ENCODE measurements at places on chromosomes 5 and 9. TPM values are rescaled to one million over a fixed set of nuclear protein-coding genes. Genes with fewer than 3 reads are reported as not detected.

The SNCAIP gene
- polyA plus RNA-seq, result 31.8 TPM

The TNFSF8 gene
- polyA plus RNA-seq, result 0.24 TPM

The CD14 gene
- 5.6 TPM for polyA plus RNA-seq

The FNIP1 gene
- polyA plus RNA-seq, result 15.1 TPM

The MED27 gene
- polyA plus RNA-seq, result 24.5 TPM

The DTWD2 gene
- polyA plus RNA-seq, result 14.5 TPM

The ARSI gene
- polyA plus RNA-seq, result 2.7 TPM

The PIP5K1B gene
- polyA plus RNA-seq, result 8.3 TPM

The PCDHB4 gene
- 1.8 TPM for polyA plus RNA-seq

The PTPRD gene
- polyA plus RNA-seq, result 92.4 TPM

The KIF12 gene
- polyA plus RNA-seq, result 134 TPM

The HMGCS1 gene
- polyA plus RNA-seq, result 113 TPM

The CTXN3 gene
- polyA plus RNA-seq, result not detected

The PHYKPL gene
- 61.9 TPM for polyA plus RNA-seq

The EXOSC2 gene
- 41.9 TPM for polyA plus RNA-seq

The PCDHB14 gene
- polyA plus RNA-seq, result 7.2 TPM

The FAM81B gene
- 6.2 TPM for polyA plus RNA-seq

The SIT1 gene
- polyA plus RNA-seq, result 0.36 TPM

The NR2F1 gene
- 200 TPM for polyA plus RNA-seq

The FCN1 gene
- 3.2 TPM for polyA plus RNA-seq

The WDR70 gene
- polyA plus RNA-seq, result 56.0 TPM

The INSL6 gene
- polyA plus RNA-seq, result 0.24 TPM
